ENCODE measurements at places on chromosomes 12 and 14. TPM values are rescaled to one million over a fixed set of nuclear protein-coding genes. Genes with fewer than 3 reads are reported as not detected.

The NIN gene
- polyA plus RNA-seq, result 42.7 TPM

GRCh38 chr12:102496591-102496990 lies 16.2 kb upstream of the IGF1 start:
- no peak for DNase-seq

DNA sequence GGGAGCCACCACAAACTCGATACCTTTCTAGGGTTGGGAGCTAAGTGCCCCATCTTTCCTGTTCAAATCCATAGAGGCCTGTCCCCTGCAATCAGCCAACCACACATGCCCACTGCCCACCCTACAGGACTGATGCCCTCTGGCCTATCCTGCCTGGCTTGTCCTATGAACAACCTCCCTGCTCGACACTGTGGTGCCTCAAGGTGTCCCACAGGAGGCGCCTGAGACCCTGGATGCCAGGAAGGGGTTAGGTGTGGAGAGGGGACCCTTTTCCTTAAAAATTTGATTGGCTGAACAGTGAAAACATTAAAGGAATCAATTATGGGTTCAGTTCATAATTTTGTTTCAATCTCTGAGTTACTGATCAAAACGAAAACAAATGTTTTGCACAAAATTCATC lies 97.3 kb upstream of the FZD10 start:
- no peak for DNase-seq

DNA sequence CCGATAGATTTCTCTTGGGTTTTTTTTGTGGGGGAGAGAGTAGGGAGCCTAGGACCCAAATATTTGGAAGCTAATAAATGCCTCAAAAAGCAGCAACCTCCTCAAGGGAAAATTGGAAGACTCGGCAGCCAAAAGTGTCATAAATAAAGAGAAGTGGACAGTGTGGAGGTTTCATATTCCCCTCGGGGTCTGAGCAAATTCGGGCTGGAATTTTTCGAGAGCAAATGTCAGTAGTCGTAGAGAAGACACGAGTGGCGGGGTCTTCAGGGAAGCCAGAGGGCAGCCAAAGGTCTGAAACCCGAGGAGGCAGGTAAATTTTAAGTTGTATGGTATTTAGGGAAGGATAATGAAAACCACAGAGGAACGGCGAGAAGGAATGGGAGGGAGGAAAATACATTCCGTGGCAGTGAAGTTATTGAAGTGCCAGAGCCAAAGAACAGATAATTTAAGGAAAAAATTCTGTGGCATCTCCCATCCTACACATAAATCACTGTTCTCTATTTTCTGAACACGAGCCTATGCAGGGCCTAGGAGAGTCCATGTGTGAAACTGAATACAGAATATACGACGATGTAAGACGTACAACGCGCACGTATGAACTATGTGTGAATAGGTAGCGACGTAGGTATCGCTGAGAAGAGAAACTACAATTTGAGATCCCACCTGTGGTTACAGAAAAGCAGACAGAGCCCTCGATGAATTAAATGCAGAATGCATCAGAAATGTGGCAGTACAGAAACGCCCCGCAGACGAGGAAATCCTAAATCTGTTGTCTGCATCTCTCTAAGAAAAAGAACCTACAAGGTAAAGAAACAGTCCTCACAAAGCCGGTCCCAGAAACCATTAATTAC lies 12.9 kb downstream of the BCL11B start:
- peak; percentile 87 for DNase-seq

DNA sequence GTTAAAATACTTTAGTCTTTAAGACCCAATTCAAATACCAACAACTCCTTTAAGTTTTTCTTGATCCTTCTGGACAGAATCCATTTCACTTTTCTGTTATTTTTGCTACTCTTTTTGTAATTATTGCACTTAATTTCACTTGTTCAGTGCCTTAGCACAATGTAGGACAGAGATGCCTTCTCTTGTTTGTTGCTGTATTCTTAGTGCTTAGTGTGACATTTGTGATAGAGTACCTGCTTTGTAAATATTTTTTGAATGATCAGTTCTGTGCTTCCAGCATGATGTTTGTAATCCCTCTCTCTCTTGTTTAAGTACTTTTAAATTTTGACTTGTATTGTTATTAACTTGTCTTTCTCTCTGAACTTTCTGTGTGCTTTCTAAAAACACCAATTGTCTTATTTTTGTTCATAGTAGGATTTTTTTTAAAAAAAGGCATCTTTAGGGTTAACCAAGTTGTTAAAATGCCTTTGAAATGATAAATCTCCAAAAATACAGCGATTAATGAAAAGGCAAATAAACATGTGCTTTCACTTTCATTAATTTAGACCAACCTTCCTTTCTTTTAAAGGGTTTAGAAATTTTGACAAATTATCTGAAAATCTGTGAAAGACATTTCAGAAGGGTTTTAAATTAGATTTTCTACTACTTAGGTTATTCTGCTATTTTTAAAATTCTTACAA lies 11.9 kb downstream of the NAA30 start:
- DNase-seq, result no peak

DNA sequence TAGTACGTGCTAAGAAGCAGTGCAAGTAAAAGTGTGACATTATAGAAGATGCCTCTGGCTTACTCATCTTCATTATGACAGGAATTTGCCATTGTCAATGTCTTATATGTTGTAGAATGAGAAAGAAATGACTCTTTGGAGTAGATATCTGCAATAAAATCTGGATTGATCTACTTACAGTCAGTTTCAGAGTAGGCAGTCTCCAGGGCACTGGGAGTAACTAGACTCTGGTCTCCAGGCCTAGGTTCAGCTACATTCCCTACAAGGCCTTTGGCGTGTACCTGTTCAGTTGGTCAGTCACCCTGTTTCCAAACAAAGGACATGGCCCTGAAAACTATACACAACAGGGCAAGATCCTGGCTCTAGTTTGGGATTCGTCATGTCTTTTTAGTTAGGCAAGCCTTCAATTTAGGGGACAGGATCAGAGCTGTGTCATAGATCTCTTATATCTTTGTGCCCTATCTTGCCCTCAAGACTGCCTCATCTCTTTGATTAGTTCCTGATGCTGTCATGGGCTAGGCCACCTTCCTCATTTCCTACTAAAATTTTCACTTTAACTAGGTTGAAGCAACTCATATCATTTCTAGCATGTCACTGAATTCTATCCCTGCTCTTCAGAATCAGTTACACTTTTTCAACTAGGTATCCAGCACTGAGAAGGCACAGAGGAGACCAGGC lies 410.0 kb downstream of the RAD51B start:
- DNase-seq, result no peak

DNA sequence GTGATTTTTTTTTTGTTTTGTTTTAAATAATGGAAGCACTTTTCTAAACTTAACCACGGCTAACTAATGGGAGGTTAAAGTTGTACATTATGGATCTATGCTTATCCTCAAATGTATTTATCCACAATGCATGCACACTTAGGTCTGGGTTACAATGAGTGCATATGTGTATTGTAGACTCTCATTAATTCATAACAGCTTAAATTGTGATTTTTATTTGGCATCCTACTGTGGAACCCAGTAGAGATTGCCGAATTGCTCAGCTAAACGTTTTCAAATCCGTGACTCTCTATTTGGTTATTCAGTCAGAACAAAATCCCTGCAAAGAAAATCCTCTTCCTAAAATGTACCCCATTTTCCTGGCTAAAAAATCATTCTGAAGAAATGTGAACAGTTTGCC lies 244.0 kb downstream of the SLC25A21 start:
- DNase-seq, result no peak

GRCh38 chr14:105354541-105354940 lies 40.0 kb downstream of the PACS2 start:
- peak; percentile 31 for DNase-seq

GRCh38 chr12:89450907-89451306 lies 73.7 kb downstream of the GALNT4 start:
- no peak for DNase-seq

DNA sequence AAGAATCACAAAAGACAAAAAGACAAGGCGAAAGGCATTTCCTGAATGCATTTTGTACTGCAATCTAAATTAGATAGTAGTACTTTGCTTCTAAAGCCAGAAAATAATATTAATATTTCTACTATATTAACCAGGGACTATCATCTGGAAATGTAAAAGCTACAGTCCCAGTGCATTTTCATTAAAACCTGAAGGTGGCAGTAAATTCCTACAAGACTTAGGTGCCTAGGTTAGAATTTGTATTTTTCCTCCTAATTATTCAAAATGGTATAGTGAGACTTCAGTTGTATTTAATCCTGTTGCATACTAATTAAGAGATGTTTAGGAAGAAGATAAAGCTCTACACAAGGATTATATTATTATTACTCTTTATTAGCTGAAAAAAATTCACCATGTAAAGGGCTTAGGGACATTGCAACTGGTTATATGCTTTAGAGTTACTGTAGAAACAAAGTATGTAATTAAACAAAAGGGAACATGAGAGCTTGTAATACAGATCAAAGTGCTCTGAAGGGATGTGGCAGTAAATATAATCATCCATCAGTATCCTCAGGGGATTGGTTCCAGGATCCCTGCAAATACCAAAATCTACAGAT lies 53.6 kb downstream of the BRMS1L start:
- no peak for DNase-seq

GRCh38 chr12:10140001-10140400 lies 10.0 kb upstream of the CLEC7A start:
- peak; percentile 31 for DNase-seq

DNA sequence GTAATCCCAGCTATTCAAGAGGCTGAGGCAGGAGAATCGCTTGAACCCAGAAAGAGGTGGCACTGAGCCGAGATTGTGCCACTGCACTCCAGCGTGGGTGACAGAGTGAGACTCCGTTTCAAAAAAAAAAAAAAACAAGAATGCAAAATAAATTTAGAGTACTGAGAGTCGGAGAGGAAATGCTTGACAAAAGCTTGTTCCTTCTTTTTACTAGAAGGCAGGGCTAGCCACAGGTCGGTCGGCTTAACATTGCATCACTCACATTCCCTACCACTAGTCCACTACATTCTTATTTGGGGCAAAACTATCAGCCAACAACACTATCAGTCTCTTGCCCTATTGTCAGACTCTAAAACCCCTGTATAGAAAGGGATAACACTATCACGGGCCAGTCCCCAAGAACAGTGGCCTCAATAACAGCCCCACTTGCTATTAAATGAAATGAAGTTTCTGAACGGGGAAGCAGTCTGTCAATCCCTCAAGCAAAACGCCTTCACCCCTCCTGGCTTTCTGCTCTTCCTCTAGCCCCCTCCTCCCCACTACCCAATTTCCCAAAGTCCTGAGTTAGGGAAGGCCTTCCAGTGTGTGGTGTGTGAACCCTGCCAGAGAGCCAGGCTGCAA lies 1.0 kb downstream of the RNF41 start:
- DNase-seq, result no peak

DNA sequence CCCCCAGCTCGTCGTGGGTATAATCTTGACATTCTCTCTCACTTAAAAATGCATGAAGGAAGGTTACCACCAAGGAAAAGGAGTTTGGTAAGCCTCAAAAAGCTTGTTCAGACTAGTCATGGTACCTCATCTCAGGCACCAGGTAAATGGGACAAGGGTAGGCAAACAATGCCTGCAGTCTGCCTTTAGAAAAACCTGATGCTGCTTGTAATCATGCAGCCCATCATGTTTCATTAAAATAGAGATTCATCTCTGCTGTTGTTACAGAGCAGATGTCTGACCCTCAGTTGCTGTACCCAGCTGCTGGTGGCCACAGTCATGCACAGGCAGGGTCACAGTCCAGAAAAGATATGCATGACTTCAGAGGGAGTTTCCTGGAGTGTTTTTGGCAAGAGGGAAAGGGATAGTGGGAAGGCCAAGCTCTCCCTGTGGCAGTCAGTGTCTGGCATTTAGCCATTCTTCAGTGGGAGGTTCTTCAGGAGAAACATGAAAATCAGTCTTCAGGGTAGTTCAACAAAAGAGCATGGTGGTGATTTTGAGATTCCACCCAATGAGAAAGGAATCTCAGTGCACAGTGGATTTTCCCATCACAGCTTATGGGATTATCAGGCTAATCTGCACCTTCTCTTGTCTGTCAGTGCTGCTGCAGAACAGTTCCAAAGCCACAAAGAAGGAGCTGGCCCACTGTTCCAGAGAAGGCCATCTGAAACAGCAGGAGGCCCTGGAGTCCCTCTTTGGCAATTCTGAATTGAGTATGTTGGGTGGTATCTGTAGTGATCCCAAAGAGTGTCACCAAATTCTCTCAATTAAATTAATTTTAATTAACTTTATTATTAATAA lies 202.7 kb upstream of the FRMD6 start:
- DNase-seq, result no peak

The SLC6A12 gene
- not detected for polyA plus RNA-seq

DNA sequence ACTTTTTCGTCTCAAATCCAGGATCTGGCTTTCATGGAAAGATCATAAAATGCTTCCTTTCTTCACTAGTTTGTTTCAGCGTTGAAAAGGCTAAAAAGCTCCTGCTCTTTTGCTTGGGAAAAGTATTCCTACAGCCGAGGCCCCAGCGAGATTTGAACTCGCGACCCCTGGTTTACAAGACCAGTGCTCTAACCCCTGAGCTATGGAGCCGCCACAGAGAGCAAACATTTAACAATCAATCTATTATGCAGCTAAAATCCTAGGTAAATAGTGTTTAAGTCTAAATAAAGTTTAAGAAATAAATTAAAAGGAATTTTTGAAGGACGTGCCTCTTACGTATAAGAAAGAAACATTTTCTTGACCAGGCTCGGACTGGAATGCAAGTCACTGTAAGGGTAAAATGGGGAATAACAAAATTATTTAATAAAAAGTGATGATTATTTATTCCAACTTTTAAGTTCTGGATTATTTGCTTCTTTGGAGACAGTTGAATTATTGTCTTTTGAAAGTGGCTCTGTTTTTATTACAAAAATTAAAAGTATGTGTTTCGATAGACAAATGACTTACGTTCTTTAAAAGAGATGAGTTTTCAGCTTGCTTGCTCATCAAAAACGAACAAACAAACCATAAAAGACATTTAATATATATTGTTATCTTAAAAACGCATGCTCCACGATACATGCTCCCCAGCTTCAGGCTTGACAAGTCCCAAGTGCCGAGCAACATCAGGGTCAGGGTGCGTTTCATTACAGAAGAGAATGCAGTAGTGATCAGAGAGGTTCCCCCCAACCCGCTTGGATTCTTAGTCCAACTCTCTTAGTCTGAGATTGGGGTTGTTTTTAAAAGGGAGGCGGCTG lies 10.2 kb downstream of the OR6S1 start:
- DNase-seq, result peak; percentile 76

The KRT77 gene
- polyA plus RNA-seq, result not detected

DNA sequence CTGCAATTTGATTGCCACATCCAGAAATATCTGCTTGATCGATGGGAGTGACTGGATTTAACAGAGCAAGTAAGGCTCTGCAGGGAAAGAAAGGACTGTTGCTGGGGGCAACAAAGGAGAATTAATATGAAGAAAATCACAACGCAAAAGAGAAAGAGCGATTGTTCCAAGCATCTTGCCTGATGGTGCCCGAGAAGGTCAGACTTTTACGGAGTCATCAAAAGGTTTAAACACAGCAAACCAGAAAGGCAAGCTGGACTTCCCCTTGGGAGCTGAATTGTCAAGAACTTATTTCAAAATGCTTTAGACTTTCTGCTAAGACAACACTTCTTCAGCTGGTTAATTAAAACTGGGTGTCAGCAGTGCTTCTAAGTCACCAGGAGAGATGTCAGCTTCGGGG lies 791.5 kb downstream of the MED13L start:
- no peak for DNase-seq

All from naive thymus-derived CD8-positive, alpha-beta T cell (primary cell).